ENCODE measurements at places on chromosomes 3 and 15.

DNA sequence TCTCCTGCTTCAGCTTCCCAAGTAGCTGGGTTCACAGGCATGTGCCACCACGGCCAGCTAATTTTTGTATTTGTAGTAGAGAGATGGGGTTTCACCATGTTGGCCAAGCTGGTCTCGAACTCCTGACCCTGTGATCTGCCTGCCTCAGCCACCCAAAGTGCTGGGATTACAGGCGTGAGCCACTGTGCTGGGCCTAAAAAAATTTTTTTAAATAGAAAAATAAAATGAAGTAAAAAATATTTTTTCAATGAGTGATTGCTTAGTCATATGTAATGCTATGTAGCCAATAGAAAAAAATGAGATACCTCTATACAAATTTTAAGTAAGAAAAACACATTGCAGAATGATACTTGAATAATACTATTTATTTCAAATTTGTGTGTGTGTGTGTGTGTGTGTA is 27.9 kb upstream of the SLC30A4 start:
- no peak for ATAC-seq

- peak; percentile 88 for ATAC-seq
These were observed 20.5 kb downstream of the RBPMS2 start for GRCh38 chr15:64754663-64755426.

DNA sequence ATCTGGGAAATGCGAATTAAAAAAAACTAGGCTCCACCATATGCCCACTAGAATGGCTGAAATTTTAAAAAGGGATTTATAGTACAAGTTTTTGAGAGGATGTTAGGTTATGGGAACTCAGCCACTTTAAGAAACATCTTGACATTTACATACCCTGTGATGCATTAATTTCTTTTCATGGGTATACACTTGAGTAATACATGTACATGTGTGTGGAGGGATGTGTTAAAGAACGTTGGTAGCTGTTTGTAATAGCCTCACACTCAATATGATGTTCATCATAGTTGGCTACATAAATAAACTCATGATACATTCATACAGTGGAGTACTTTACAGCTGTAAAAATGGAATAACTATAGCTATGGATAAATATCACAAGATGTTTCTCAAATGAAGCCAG is 40.9 kb downstream of the MEF2A start:
- ATAC-seq: peak; percentile 73

DNA sequence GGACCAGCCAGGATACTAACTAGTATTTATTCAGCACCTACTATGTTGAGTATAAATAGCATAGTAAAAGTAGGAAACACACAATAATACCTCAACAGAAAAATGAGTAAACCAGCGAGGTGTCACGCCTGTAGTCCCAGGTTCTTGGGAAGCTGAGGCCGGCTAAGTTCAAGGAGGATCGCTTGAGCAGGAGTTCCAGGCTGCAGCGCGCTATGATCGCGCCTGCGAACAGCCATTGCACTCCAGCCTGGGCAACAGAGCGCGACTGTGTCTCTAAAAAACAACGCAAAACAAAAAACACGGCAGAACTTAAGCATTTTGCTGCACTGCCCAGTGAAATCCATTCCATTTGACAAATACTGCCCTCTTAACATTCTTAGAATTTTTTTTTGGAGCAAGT is 1.3 kb upstream of the DENND6A start:
- ATAC-seq: no peak

GRCh38 chr15:52362497-52362896 is 66.9 kb upstream of the MYO5C start:
- ATAC-seq: no peak

DNA sequence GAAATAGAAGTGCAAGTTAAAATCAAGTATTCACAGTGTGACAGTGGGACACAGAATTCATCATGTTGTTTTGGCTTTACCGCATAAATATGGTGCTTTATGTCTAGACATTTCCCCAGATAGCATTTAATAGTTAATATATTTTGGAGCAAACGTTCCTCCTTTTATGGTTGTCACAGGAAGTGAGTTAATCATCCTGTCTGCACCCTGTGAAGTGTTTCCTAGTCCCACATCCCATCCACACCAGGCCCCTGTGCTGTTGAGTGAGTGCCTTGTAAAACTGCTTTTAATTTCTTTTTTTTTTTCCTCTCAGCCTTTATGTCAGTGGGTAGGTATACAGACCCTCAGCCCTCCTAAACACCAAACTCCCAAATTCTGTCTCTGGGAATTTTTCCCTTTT is 393.7 kb downstream of the FEZF2 start:
- no peak for ATAC-seq

- no peak for ATAC-seq
These were observed 161.6 kb upstream of the LRRC3B start for GRCh38 chr3:26460985-26461384.

DNA sequence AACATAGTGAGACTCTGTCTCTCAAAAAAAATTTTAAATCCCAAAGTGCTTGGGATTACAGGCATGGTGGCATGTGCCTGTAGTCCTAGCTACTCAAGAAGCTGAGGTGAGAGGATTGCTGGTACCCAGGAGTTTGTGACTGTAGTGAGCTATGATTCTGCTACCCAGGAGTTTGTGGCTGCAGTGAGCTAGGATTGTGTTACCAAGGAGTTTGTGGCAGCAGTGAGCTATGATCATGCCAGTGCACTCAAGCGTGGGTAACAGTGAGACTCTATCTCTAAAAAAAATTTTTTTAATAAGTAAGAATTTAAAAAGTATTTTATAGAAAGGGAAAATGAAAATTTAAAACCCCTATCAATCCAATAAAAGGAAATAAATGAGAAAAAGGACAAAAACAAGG is 69.5 kb downstream of the FAIM start:
- ATAC-seq: no peak

DNA sequence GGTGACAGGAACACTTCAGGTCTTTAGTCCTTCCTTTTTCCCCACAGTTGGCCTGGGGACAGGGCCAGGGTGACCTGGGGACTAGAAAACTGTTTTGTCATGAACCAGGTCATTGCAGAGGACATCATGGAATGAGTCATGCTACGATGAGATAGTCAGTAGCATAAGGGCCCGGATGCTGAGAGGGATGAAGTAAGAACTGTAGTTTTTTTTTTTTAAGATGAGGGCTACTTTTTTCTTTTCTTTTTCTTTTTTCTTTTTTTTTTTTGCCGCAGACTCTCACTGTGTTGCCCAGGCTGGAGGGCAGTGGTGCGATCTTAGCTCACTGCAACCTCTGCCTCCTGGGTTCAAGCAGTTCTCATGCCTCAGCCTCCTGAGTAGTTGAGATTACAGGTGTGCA is 8.0 kb downstream of the MAP2K5 start:
- no peak for ATAC-seq

GRCh38 chr3:197103766-197104165 is 74.1 kb upstream of the MELTF start:
- ATAC-seq: no peak

DNA sequence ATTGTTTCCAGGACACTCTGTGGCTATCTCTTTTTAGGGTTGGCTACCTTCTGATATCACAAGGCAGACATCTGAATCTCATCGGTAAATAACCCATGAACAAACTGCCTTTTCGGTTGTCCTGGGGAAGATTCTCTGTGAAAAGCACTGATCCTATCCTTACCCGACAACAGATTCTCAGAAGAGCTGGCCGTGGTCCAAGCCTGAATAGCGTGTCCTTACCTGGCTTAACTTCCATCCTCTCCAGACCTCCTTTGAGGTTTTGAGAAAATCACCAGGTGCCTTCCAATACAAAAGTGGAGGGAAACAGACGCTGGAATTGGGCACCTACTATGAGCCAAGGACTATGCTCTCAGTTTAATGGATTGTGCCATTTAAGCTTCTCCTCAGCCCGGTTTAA is 87.4 kb upstream of the ARHGEF3 start:
- ATAC-seq: no peak

DNA sequence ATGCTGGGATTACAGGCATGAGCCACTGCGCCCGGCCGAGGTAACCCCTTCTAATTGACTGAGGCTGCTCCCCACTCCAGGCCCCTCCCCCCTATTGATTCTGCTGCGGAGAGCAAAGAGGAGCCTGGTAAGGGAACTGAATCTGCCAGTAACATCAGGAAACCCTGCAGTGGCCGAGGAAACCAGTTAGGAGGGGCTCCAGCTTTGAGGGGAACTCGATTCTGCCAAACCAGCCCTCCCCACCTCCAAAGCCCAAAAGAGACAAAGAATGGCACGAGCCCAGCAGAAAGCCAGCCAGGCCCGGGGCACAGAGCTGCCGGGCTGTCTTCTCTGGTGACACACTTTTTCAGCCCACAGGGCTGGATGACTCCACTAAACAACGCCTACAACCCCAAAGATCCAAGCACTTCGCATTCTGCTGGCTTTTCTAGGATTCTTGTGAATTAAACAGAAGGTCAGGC is 15.0 kb upstream of the ACAD9 start:
- ATAC-seq: no peak

GRCh38 chr15:48266024-48266689 is 60.1 kb downstream of the SLC12A1 start:
- no peak for ATAC-seq

DNA sequence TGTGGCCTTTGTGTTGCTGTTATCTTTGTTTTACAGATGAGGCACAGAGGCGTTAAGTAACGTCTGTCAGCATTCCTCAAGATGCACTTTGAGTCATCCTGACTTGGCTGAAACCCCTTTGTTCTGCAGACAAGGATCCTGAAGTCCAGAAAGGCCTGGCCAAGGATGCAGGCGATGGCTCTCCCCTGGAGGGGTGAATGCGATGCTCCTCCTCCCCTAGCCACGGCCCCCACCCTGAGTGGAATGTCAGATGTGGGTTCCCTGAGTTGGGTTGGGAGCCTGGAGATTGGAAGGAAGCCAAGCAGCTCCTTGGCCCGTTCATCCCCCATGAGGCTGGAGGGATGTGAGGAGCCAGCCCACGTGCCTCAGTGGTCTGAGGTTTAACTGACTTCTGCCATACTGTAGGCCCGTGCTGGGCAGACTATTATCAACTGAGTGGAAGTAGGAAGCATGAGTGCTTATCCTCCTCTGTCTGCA is 43.3 kb downstream of the POMGNT2 start:
- ATAC-seq: no peak

- ATAC-seq: no peak
These were observed 148.1 kb upstream of the SLC24A5 start for GRCh38 chr15:47972738-47973137.

DNA sequence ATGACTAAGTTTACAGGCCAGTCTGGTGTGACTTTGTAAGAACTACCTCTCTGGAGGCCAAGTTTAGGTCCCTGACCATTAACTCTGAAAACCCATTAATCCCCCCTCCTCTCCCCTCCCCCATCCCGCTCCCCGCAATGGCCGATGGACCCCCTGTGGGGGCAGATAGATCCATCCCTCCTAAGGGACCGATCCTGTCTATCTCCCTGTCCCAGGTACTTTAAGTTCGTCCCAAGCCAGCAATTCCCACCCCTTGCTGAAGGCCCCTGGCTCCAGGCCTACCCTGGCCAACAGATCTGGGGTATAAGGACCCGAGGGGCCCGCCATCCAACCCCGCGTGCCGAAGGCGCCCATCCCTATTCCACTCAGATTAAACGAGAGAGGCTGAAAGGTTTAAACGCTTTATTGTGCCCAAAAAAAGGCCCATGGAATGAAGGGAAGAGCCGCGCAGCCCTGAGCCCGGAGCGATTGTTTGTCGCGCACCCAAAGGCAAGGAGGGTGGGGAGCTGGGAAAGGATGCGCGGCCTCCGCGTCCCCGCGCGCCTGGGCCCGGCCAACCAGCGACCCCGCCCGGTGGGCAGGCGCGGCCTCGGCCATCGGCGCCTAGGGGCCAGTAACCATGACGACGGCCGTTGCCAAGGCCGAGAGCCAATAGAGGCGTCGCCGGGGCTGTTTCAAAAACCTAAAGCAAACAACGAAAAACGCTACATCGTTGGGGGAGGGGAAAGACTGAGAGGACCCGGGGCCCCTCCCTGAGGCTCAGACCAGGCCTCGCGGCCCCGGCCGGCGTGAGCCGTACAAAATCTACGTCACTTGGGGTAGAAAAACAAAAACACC is 35.9 kb downstream of the HMCES start:
- peak; percentile 31 for ATAC-seq
